ENCODE measurements at places on chromosomes 1 and 21.

DNA sequence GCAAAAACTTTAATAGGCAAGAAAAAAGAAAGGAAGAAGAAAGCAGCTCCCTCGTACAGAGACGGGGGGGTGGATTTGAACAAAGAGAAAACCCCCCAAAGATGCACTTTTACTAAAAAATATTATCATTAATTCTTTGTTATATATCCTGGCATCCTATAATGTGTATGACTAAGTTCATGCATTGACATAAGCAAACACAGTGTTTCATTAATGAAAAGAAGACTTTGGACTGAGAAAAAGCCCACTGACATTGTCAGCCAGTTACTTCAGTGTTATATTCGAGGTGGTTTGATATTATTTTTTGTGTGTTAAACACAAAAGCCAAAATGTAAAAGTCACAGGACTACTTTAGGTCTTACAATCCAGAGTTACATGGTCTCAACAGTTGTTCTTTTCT is 110.1 kb upstream of the DPYD start:
- no peak for DNase-seq

GRCh38 chr1:25067518-25068251 is 137.6 kb upstream of the RUNX3 start:
- no peak for DNase-seq

- no peak for DNase-seq
Measured at GRCh38 chr1:169550294-169550693, 36.0 kb downstream of the F5 start.

DNA sequence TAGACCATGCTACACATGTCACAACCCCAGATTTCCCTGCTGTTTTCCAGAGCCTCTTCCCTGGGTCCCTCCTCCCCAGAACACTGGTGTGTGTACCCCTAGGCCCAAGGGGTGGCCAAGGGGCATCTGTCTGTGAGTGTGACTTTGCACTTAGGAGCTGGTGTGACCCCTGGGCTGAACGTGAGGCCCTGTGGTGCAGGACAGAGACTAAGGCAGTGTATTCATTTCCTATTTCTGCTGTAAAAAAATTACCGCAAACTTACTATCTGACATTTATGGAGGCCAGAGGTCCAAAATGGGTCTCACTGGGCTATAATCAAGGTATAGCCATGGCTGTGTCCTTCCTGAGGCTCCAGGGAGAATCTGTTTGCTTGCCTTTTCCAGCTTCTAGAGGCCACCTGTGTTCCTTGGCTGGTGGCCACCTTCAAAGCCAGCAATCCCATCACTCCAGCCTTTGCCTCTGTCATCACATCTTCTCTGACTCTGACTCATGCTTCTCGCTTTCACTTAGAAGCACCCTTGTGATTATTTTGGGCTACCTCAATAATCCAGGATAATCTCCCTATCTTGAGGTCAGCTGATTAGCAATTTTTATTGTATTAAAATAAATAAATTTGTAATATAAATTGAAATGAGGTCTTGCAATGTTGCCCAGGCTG is 24.0 kb upstream of the ELOA start:
- no peak for DNase-seq

DNA sequence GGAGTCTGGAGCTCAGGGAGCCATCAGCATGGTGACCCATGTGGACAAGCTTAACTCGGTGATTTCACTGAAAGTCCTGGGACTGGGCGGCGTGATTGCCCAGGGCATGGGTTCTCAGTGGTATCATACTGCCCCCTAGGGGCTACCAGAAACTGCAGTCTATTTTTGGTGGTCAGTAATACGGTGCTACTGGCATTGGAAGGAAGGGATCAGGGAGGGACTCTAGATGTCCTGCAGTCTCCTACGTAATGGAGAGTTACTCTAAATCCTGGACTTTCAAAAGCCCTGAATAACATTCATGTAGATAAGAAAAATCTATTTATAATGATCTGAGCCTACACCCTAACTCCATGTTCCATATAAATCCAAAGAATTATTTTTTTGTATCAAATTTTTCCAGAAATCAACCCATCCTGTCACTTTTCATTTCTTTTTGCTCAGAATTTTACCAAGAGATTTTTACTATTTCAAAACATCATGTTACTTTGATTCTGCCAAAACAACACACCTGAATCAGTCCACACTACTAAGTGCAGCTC is 37.3 kb downstream of the PABPC4 start:
- DNase-seq = peak; percentile 65

GRCh38 chr1:12620488-12620865 is 2.5 kb upstream of the DHRS3 start:
- DNase-seq = no peak
